ENCODE measurements at places on chromosomes 1 and 21.
A peak's percentile ranks its signal among the peaks of the same experiment; 100 is the strongest.

DNA sequence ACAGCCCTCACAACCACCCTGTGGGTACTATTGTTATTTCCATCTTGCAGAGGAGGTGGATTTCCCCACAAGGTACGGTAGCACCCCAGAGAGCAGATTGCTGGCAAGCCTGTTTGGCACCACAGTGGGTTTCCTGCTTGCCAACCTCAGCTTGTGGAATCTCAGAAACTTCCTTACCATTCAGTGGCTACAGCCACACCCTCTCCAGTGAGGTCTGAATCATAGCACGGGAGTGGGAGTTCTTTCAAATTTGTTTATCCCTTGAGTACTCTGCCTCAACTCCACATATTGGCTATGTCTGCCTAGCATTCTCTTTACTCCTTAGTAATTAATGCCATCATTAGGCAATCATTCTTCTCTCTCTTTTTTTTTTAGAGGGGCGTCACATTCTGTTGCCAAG, 162.1 kb downstream of the PTPRU start:
- no peaks in the 10 kb centered on the region for H3K27me3 ChIP-seq
- no peak overlapping the region for H3K4me3 ChIP-seq
- H3K4me1 ChIP-seq: no peaks in the 10 kb centered on the region
- no peaks in the 10 kb centered on the region for H3K36me3 ChIP-seq
- no peak overlapping the region for H3K27ac ChIP-seq

DNA sequence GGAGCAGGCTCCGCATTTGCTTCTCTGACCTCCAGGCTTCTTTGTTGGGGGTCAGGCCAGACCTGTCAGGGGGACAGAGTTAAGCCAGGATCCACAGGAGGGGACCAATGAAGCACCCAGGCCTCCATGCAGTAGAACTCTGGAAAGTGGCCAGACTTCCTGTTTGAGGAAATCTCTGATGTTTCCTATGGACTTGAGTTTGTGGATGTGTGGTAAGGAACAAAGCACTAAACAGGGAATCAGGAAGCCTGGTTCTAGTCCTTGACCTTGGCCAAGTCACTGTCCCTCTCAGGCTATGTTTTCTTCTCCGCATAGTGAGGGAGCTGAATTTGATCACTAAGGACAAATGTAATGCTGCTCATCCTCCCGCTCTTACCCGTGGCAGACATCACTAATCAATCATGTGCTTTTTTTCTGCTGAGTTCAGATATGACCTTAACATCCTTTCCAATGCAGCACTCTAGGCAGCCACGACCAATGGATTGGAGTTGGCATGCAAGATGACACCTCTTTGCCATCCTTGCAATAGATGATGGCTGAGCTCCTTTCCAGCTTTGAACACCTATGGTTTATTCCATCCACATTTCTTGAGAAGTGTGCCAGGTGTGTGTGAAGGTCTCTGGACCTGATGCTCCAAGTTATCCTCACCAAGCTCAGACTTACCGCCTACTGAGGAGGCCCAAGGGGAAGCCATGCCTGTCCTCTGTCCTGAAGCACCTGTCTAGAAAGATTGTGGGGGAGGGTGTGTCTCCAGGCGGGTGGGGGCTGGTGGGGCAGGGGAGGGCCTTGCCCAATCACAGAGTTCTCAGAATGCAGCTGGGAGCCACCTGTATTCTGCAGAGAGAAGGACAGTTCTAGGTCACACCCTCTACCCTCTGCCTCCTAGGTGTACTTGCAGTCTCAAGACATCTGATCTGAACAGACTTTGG, 9.9 kb downstream of the SH2D2A start:
- peak overlapping the region; percentile 50 for H3K27ac ChIP-seq
- H3K4me1 ChIP-seq: no peaks in the 10 kb centered on the region
- H3K4me3 ChIP-seq: no peak overlapping the region
- H3K27me3 ChIP-seq: no peaks in the 10 kb centered on the region
- no peak for DNase-seq

GRCh38 chr1:226974544-226975258, 34.6 kb downstream of the COQ8A start:
- no peaks in the 10 kb centered on the region for H3K27me3 ChIP-seq
- no peak overlapping the region for H3K4me3 ChIP-seq
- no peak for DNase-seq

- H3K36me3 ChIP-seq: no peaks in the 10 kb centered on the region
- H3K27me3 ChIP-seq: no peaks in the 10 kb centered on the region
- H3K4me1 ChIP-seq: no peaks in the 10 kb centered on the region
Observed at GRCh38 chr1:32031578-32032274, 18.1 kb downstream of the KHDRBS1 start.

GRCh38 chr1:5864256-5864655, 128.0 kb downstream of the NPHP4 start:
- no peak for DNase-seq
- no peaks in the 10 kb centered on the region for H3K36me3 ChIP-seq
- no peaks in the 10 kb centered on the region for H3K4me1 ChIP-seq
- H3K27ac ChIP-seq: no peak overlapping the region
- no peaks in the 10 kb centered on the region for H3K27me3 ChIP-seq
- H3K4me3 ChIP-seq: no peak overlapping the region

DNA sequence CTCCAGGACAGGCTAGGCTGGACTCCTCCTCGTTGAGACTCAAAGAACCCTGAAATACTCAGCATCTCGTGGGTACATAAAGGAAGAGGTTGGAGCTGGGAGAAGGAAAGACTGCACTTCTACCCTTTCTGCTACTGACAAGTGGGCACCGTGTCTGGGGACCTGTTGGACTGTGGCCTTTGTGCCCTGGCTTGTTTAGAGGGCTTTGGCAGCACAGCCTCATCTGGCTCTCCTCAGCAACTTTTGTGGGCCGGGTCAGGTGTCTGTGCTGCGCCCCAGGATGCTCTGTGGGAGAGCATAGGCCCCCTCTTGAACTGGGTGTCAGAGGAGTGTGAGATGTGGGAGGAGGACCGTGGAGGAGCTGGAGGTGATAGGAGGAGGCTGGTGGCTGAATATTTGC, 142.4 kb downstream of the FCRL5 start:
- H3K36me3 ChIP-seq: no peaks in the 10 kb centered on the region
- H3K27me3 ChIP-seq: no peaks in the 10 kb centered on the region
- no peaks in the 10 kb centered on the region for H3K4me1 ChIP-seq

DNA sequence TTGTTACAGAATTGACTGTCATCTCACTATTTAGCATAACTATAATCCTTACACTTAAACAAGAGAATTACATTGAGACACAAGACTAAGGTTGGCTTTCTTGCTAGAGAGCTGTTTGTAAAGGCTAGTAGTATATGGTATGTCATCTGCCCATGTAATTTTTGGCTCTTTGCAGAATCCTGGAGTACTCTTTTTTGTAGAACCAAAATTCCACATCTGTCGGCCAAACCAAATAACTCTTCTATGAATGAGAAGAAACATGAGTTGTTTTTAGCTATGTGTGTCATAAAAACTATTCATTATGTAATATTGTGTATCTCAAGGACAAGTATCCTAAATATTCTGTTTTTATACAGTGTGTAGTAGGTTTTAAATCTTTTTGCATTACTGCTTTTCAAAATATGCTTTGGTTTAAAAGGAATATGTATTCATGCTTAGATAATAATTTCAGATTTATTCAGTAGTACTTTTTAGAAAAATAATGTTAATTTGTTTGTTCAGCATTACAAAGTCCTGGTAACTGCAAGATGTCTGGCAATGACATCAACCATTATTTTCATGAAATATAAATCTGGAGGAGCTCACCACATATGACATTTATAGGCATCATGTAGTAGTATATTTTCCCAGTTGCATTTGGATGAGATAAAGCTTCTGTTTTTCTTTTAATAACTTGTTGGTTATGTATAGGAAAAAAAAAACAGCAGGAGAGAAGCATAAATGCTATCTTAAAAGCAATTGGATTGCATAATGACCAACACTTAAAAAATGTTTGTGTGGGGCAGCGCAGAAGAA, 159.8 kb downstream of the HS2ST1 start:
- no peaks in the 10 kb centered on the region for H3K27me3 ChIP-seq
- H3K36me3 ChIP-seq: no peaks in the 10 kb centered on the region
- no peak overlapping the region for H3K27ac ChIP-seq
- H3K4me3 ChIP-seq: no peak overlapping the region
- no peak for DNase-seq

DNA sequence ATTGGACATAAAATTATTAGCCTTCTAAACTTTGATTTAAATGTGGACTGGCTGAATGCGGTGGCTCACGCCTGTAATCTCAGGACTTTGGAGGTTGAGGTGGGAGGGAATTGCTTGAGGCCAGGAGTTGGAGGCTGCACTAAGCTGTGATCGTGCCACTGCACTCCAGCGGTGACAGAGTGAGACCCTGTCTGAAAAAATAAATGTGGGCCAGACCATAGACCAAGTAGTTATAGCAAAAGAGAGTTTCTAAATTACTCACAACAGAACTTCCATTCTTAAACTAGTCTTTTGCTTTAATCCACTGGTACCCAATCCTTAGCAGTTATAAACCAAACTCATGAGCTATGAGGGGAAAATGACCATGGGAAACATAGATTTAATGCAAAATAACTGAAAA, 35.2 kb downstream of the RAP1A start:
- no peaks in the 10 kb centered on the region for H3K27me3 ChIP-seq
- H3K36me3 ChIP-seq: no peaks in the 10 kb centered on the region
- no peak overlapping the region for H3K4me3 ChIP-seq
- no peaks in the 10 kb centered on the region for H3K4me1 ChIP-seq

- H3K27me3 ChIP-seq: no peaks in the 10 kb centered on the region
- no peak for DNase-seq
- H3K4me1 ChIP-seq: no peaks in the 10 kb centered on the region
- no peak overlapping the region for H3K27ac ChIP-seq
- no peak overlapping the region for H3K4me3 ChIP-seq
Observed at GRCh38 chr21:38430401-38430984, 67.8 kb downstream of the ERG start.

DNA sequence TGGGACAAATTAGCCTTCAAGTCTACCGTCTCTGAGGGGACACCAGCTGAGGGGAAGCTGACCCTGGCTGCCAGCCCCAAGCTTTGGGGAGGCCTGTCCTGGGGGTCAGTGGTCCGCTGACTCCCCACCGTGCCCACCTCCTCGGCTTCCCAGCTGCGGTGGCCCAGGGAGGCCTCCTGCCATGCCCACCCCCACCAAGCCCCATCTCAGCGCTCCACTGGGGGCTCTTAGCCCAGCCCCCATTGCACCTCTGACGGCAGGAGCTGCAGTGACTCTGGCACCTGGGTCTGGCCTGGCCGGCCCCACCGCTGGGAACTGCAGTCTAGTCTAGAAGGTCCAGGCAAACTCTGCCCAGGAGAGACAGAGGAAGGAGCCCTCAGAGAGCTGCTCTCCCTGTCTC, 30.2 kb upstream of the SIM2 start:
- H3K4me3 ChIP-seq: no peak overlapping the region
- no peaks in the 10 kb centered on the region for H3K4me1 ChIP-seq
- no peaks in the 10 kb centered on the region for H3K36me3 ChIP-seq
- no peak overlapping the region for H3K27ac ChIP-seq
- no peak for DNase-seq

DNA sequence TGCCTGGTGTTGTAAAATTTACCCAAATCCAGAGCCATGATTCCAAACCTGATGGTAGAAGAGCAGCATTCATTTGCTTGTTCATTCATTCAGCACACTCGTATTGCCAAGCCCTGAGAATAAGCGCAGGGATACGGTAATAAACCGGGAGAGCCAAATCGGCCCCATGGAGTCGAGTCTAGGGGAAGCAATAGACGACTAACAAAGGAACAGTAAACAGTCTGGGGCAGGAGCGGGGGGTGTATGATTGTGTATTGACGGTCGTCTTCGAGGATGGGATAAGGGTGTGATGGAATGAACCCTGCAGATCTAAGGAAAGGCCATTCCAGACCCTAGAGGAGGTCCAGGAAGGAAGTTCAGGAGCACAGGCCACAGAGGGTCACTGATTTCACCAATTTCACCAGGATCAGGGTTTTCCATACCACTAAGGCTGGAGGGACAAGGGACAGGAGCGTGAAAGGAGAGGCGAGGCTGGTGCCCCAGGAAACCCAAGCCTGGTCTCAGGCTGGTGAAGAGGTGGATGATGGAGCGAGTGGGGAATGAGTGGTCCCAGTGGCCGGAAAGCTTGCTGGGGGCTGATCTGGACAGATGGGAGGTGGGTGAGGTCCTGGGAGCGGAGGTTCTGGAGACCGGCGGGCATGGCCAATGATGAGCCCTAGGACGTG, 61.1 kb upstream of the PDE9A start:
- H3K4me1 ChIP-seq: no peaks in the 10 kb centered on the region
- H3K4me3 ChIP-seq: no peak overlapping the region
- H3K27me3 ChIP-seq: no peaks in the 10 kb centered on the region
- no peaks in the 10 kb centered on the region for H3K36me3 ChIP-seq
- no peak for DNase-seq

Measured in breast epithelium (tissue), 4 donors.